Anterior cingulate cortex (tissue), 58 donors: ENCODE measurements at places on chromosomes 5 and 9.

GRCh38 chr5:101806410-101806809 lies 489.7 kb downstream of the SLCO4C1 start:
- DNase-seq, result no peak

GRCh38 chr5:179438011-179438441 lies 92.8 kb upstream of the ADAMTS2 start:
- DNase-seq, result no peak

- no peak for DNase-seq
Observed at GRCh38 chr5:15852949-15853348, 326.6 kb downstream of the MARCHF11 start.

DNA sequence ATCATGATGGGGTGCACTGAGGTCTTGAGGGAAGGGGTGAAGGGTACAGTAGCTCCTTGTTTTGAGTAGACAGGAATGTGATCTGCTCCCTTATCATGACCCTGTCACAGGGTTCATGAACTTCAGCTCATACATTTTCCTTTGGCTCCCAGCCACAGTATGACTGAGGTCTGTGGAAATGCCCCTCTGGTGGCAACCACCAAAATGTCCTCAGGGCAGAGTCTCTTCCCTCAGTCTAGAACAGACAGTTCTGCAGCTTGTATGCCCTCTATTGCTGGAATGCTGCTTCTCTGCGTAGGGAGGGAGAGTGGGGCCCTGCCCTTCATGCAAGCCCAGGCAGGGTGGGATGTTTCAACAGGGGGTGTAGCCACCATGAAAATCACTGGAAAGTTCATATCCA lies 53.8 kb upstream of the SNCAIP start:
- DNase-seq, result no peak

DNA sequence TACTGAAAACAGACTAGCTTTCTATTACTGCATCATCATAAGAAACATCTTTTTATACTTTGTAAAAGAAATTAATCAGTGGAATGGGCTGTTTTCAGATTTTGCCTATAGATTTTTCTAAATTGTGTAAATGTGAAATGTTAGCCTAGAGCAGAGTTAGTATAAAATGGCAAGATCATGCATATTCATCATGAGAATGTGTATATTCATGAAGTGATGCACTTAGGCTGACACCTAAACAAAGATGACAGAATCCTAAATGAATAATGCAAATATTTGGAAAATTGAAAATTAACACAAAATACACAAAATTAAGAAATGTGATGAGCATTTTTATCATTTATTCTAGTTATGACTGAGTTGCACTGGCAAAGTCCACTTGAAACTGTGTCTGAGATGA lies 57.2 kb downstream of the SPTLC1 start:
- DNase-seq, result no peak

DNA sequence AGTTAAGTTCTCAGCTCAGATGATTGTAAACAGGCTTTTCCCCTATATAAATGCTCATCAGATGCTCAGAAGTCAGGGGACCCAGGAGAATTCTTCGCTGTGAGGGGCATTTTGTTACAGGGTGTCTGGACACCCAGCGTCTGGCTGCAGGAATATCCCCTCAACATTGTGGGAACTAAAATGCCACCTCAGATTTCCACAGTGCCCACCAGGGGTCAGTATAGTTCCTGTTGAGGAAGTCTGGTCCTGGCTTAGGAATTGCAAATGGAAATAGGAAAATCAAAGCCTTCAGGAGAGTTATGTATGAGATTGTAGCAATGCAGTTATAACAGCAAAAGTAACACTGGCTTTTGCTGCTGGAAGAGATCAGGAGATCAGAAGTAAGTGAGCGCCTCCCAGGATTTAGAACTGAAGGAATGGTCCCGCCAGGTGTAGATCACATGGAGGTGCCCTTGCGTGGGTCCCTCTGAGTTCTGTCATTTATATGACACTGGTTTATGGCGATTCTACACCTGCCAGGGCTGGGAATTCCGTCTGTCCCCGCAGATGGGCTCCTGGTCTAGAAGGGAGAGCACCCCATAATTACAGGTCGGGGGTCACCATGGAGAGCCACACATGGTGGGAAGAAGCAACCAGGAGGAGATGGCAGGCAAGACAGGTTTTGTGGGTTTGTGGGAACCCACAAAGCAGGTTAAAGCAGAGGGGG lies 47.1 kb upstream of the CTSL start:
- DNase-seq, result peak; percentile 41

- DNase-seq, result no peak
Observed at GRCh38 chr5:32687499-32687831, 23.7 kb upstream of the NPR3 start.
